ENCODE measurements at places on chromosomes 4 and X.

GRCh38 chr4:182325397-182325796 is 82.2 kb downstream of the TENM3 start:
- no peak for DNase-seq

DNA sequence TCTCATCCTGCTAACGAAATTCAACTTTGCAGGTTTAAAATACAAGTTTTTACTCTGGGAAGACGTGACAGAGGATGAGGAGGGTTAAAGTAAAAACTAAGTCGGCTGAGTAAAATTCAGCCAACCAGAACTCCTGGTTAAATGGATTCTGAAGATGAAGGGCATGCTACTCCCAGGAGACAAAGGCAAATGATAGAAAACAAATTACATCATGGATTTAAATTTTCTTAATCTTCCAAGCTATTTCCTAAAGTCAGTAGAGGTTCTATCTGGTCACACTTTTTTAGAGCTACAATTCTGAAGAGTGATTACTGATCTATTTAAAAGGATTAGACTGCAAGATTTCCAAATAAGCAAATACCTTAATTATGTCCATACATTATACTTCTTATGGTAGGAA is 47.9 kb downstream of the ZNF827 start:
- no peak for DNase-seq

GRCh38 chr4:165288226-165288625 is 39.2 kb upstream of the MSMO1 start:
- DNase-seq: no peak

DNA sequence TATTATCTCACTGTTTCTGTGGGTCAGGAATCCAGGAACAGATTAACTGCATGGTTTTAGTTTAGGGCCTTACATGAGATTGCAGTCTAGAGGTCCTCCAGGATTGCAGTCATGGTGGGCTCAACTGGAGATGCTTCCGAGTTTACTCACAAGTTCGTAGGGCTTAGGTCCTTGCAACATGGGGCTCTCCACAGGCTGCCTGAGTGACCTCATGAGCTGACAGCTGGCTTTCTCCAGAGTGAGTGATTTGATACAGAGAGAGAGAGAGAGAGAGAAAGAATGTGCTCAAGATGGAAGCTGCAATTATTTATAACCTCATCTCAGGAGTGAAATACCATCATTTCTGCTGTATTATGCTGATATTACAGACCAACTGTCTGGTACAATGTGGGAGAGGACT is 168.9 kb downstream of the GPAT3 start:
- no peak for DNase-seq

DNA sequence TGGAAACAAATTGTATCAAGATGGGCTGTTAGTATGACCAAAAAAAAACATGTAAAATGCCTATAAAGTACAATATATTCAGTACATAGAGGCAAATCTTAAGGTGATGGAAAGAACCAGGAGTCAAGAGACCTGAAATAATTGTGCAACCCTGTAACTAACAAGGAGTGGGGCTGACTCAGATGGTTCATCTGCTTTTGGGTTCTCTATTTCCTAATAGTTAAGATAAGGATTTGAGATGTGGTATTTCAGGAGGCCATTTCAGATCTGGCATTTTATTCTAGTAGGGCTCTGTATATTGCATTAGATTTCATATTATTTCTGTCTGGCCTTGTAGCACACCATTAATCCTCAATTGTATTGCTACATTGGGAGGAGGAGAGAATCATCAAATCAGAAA is 268.4 kb downstream of the HS3ST1 start:
- no peak for DNase-seq

DNA sequence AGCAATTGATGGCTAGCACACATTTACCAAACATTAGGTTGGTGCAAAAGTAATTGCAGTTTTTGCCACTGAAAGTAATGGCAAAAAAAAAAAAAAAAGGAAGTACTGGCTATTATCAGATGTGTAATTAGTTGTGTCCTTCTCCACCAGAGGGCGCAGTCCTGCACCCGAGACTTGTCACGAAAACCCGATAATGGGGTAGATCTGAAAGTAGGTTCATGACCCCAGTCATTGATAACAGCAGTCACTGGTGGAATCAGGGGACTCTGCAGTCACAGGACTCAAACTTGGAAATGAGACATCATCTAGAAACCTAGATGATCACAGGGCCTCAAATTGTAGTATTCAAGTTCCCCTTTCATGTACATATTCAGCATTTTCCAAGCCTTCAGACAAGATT is 13.1 kb upstream of the ACOT9 start:
- no peak for DNase-seq

- no peak for DNase-seq
These were observed 48.3 kb upstream of the SLC4A4 start for GRCh38 chr4:71290476-71290875.

GRCh38 chr4:176205299-176205698 is 9.9 kb upstream of the SPATA4 start:
- no peak for DNase-seq
